ENCODE measurements at places on chromosomes 6 and 20.
A peak's percentile ranks its signal among the peaks of the same experiment; 100 is the strongest.

- no peak for DNase-seq
Observed at GRCh38 chr6:7848229-7848628, 62.4 kb downstream of the TXNDC5 start.

DNA sequence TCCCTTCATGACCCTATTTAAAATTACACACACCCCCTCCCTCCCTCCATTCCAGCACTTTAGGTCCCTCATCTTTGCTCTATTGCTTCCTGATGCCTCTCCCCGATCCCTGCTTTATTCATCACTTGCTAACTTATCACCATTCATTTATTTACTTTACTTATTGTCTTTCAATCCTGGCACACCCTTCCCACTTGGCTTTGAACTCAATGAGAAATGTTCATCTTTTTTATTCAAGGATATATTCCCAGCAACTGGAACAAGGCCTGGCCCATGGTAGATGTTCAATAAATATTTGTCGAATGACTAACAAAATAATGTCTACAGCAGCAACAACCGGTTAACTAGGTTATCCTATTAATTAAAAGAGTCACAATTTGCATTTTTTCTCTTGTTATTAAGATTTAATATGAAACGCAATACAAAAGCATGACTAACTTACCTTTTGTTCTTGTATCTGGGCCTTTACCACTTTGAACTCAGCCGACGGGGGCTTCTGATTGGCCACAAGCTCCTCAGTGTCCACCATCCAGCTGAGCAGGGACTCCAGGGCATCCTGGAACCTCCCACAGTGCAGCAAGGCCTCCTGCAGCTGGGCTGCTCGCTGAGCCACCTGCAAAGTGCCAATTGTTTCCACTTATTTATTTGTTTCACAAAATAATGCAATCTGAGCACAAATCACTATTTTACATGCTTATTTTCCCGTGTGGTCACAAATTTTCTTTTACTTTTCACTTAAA, 107.8 kb downstream of the DST start:
- DNase-seq = no peak

- DNase-seq = peak; percentile 11
Observed at GRCh38 chr6:149405823-149406765, 6.0 kb downstream of the SUMO4 start.

- no peak for DNase-seq
Observed at GRCh38 chr6:37537548-37537947, 37.9 kb upstream of the CCDC167 start.

DNA sequence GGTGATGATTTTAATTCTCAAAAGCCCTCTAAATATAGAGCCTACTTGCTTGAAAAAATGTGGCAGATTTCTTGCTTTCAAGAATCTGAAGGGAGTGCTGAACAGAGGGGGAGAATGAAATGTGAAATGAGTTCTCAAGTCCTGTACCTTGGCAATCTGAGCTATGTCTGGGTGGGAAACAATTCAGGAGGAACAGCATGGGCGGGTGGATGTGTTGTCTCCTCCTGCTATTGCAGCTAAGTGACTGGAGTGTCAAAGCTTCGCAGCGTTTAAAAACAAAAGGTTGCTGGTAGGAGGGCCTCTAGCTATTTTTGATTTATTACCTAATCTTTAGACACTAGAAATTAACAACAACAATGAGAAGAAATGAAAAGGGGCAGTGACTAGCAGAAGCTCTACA, 102.5 kb upstream of the ARG1 start:
- no peak for DNase-seq

- DNase-seq = no peak
Observed at GRCh38 chr6:101391772-101392585, 1.5 kb upstream of the GRIK2 start.

- DNase-seq = peak; percentile 32
Observed at GRCh38 chr6:90293319-90293953, 3.2 kb downstream of the BACH2 start.

DNA sequence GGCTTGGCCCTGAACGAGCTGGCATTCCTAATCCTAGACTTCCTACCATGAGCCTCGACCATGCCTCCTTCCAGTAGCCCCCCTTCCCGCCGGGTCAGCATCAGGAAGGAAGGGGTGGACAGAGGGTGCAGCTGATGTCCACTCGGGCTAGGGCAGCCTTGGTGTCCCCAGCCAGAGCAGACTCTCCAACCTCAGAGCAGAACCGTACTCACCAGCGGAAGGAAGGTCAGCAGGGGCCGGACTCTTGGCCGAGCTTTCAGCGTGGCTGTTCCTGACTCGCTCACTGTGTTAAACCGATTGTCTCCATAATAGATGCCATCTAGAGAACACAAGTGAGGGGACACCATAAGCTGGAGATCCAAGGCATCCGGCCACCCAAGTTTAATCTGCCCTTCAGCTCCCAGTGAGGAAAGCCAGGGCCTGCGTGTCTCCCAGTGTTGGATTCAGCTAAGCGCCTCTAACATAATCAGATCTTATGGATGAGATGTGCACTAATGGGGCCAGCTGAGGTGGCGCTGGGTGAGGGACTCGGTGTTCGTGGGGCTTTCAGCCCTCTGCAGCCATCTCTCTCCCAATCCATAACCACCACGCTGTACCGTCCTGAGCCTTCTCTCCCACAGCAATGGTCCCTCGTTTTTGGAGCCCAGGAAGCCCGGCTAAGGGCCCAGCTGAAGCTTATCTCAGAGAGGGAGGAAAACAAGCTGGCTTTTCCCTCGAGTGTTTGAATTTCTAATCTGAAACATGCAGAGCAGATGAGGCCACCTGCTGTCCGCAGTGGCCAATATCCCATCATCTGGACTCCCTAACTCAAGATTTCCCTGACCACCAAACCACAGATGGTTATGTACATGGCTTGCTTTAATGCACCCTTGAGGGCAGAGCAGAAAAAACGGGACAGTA, 13.7 kb downstream of the C6orf132 start:
- no peak for DNase-seq

DNA sequence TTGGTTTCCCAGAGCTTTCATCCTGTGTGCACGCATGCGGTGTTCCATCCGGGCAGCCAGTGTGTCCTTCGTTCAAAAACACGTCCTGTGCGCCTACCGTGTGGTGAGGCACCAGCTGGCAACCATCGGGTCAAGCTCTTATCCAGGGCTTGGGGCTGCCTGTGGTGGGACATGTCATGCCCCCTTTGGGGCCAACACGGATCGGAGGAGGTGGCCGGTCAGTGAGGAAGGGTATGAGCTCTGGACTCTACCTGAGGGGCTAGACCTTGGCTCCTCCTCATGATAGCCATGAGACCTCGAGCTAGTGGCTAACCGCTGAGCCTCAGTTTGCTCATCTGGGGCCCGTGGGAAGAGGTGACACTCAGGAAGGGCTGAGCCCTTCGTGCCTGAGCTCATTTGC, 158.5 kb upstream of the PMEPA1 start:
- no peak for DNase-seq

- DNase-seq = no peak
Observed at GRCh38 chr20:13337090-13337784, 116.2 kb downstream of the ISM1 start.

DNA sequence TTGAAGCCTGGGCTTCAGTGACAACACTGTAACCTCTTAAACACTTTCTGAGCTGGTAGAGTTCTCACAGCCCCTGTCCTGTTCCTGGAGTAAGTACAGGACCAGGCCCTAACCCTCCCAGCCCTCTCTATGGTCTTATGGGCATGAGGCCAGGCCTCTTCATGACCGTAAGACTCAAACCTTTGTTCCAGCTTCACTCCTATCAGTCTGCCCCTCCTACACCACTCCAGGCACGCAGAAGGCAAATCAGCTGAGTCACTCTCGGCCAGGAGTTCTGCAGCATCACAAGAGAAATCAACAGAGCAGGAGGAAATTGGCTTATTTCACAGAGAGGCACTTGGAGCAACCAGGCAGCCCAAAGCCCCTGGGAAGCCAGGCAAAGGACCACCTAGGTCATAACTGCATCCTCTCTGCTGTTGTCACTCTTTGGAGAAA, 25.3 kb upstream of the CHD6 start:
- peak; percentile 48 for DNase-seq

DNA sequence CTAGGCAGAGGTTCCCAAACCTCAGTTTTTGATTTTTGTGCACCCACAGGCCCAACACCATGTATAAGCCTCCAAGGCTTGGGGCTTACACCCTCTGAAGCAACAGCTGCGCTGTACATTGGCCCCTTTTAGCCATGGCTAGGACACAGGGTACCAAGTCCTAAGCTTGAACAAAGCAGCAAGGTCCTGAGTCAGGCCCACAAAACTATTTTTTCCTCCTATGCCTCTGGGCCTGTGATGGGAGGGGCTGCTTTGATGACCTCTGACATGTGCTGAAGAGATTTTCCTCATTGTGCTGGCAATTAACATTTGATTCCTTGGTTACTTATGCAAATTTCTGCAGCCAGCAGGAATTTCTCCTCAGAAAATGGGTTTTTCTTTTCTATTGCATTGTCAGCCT, 262.2 kb upstream of the CEP162 start:
- no peak for DNase-seq

GRCh38 chr20:25136643-25137559, 55.0 kb upstream of the VSX1 start:
- peak; percentile 95 for DNase-seq

GRCh38 chr6:143400258-143401067, 50.0 kb downstream of the ADAT2 start:
- DNase-seq = no peak

GRCh38 chr6:14350210-14350609, 232.6 kb downstream of the CD83 start:
- no peak for DNase-seq
